Fibroblast of villous mesenchyme (primary cell): ENCODE measurements at places on chromosomes 3 and 15. TPM values are rescaled to one million over a fixed set of nuclear protein-coding genes. Genes with fewer than 3 reads are reported as not detected.
A peak's percentile ranks its signal among the peaks of the same experiment; 100 is the strongest.

DNA sequence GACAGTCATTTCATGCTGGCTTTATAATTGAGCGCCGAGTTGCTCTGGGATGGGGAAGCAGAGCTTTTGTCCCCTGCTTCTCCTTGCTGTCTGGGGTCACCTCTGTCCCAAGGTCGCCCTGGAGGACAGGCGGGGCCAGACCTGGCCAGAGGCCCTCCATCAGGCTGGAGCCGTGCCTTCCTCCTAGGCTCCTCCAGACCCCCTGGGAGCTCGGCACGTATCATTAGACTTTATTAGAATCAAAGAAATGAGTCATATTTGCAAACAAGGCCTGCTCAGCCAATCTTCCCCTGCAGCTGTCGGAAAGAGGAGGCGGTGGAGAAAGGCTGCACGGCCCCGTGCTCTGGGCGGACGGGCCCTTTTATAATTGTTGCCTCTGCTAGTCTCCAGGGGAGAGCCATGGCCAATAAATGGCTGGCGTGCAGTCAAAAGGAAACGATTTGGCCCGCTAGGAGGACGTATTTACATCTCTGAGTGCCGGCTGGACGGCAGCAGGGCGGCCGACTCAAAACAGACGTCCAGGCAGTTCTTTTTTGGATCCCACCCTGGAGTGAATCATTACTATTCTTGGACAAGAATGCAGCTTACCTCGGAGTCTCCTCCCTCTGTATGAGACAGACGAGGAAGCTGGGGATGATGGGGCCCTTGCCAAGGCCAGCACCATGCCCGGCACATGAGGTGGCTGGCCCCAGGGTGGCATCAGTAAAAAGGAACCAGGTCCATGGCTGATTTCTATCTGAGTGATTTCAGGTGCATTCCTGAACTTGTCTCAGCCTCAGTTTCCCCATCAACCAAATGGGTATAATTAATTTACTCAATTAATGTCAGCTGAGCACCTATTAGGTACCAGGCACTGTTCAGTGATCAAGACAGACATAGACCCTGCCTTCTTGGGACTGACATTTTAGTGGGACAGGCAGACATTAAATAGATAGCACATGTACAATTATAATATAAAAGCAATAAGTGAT lies 50.6 kb downstream of the SLC6A6 start:
- DNase-seq = peak; percentile 94

- DNase-seq = no peak
Observed at GRCh38 chr3:177642042-177642803, 444.9 kb upstream of the TBL1XR1 start.

The CACNA2D2 gene
- total RNA-seq = not detected in 2 replicates

The SCAANT1 gene
- not detected in 2 replicates for total RNA-seq

The SLC2A2 gene
- total RNA-seq = under 0.01 TPM in 1 of 2 replicates, not detected in the other

The KIF23 gene
- 34.5 and 60.5 TPM in 2 replicates for total RNA-seq

GRCh38 chr3:170437176-170437575 lies 18.5 kb downstream of the CLDN11 start:
- DNase-seq = no peak

The AADACL2 gene
- not detected in 2 replicates for total RNA-seq

DNA sequence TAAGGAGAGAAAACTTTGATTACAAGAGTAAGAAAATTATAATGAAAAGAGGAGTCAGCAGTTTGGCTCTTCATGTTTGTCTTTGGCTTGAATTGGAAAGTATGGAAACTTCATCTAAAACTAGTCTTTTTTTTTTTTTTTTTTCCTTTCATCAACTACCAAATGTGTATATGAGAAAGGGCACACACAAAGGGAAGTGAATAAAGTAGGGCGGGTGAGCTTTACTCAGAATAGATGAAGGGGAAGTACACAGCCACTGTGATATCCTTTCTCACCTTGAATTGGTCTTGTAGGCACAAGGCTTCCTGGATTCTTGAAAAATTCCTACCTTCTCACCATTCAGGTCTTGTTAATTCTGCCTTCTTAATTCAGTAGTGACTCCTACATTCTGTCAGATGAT lies 652.3 kb upstream of the KCNMB2 start:
- DNase-seq = no peak

GRCh38 chr3:37859354-37859753 lies 2.3 kb upstream of the CTDSPL start:
- no peak for DNase-seq

GRCh38 chr3:9123840-9124239 lies 125.6 kb downstream of the SRGAP3 start:
- DNase-seq = no peak

- no peak for DNase-seq
Observed at GRCh38 chr3:498487-498886, 301.9 kb downstream of the CHL1 start.

DNA sequence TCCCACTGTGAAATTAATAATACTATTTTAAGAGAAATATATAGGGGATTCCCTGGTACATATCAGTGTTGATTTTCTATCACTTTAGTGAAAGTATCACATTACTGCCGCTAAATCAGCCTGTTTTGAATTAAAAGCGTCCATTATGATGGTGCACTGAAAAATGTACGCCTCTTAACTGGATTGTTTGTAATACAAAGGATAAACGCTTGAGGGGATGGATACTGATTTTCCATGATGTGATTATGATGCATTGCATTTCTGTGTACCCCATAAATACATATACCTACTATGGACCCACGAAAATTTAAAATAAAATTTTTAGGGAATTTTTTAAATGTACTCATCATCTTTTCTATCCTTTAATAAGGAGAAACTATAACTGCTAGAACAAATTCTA lies 478.6 kb downstream of the MAGI1 start:
- DNase-seq = no peak

DNA sequence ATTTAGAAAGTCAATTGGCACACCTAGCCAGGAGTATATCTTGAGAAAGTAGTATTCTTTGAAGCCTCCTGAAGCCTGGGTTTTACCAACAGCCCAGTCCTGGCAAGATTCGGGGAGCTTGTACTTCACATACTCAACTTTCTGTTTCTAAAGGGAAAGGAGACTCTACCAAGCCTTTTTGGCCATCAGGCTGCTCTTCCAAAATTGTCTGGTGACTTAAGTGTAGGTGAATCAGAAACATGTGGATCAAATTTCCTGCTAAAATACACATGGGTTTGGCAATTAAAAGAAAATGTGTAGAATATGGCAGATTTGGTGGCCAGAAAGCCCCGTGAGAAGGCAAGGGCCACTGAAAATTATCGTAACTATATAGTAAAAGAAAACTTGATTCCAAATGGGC lies 15.9 kb upstream of the GREM1 start:
- peak; percentile 18 for DNase-seq

The RCN2 gene
- total RNA-seq = 61.8 and 72.1 TPM in 2 replicates

- no peak for DNase-seq
Observed at GRCh38 chr3:53162672-53163443, 1.8 kb downstream of the PRKCD start.

The HGD gene
- 0.32 and 0.43 TPM in 2 replicates for total RNA-seq

DNA sequence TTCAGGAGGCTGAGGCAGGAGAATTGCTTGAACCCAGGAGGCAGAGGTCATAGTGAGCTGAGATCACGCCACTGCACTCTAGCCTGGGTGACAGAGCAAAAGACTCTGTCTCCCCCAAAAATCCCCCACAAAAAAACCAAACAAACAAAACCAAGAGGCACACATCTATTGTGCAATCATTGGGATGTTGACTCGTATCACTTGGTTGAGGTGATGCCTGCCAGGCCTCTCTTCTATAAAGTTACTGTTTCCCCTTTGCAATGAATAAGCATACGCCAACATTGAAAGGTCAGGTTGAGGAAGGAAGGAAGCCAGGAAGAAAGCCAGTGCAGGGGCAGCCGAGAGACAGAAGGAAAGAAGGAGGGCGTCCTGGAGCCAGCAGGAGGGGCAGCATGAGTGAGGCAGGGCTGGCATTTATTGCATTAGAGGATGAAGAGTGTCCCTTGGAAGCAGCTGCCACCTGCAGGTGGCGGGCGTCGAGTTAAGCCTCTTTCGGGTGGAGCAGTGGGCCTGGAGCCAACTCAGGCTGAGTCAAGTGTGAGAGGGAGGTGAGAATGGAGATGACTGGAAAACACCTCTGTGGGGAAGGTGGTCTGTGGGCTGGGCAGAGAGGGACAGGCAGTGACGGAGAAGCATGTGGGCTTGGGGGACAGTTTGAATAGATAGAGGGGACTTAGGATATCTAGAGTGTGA lies 8.3 kb upstream of the CSPG4 start:
- DNase-seq = no peak

The ATP13A4 gene
- total RNA-seq = not detected in 2 replicates

The CILP gene
- total RNA-seq = under 0.01 TPM in 2 replicates

The ZBTB47 gene
- total RNA-seq = 25.4 and 25.9 TPM in 2 replicates

- peak; percentile 87 for DNase-seq
Observed at GRCh38 chr3:185825006-185825638, at the start of gene IGF2BP2. TSS of gene IGF2BP2 (minus strand) at chr3:185825042. CDS start at chr3:185824960, 82 bp downstream.

DNA sequence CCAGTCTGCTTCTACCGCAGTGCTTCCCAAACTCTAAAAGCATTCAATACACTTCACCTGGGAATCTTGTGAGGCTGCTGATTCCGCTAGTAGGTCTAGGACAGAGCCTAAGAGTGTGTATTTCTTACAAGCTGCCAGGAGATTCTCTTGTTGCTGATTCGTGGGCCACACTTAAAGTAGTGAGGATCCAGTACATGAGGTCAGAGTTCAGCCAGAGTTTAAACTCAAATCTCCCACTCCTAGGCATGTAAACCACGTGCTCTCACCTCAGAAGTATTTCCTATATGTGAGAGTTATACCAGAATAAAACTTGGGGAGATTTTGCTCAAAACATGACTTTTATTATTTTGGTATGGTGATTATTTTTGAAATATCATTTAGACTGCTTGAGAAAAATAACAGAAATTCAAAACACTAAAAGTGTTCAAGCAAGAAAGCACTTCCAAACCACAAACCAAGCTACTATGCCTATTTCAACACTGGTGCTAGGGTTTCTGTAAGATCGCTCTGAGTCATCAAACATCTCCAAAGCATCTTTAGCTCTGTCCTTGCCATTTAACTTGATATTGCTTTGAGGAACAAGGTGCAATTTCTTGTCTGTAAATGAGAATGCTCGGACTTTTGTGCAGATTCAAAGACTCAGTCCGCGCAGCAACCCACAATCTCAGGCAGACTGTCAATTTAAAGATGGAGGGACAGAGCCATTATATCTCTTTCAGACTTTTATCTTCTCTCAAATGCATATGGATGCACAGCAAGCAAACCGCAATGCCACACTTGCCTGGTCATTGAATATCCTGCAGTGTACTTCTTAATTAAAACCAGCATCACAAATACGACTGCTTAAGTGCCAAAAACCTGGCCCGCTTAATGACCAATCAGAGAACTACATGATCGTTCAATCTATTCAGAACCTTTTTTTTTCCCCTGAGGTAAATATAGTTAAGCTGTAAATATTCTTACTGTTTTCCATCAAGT lies 59.8 kb downstream of the AGTR1 start:
- DNase-seq = peak; percentile 59

The HRG gene
- not detected in 2 replicates for total RNA-seq

The COL7A1 gene
- 79.0 and 140 TPM in 2 replicates for total RNA-seq

The VWA5B2 gene
- total RNA-seq = not detected in 2 replicates

The CCRL2 gene
- total RNA-seq = 0.64 and 2.2 TPM in 2 replicates

The ALDH1L1 gene
- total RNA-seq = 0.32 and 3.9 TPM in 2 replicates

The SNAP23 gene
- total RNA-seq = 81.5 and 83.3 TPM in 2 replicates
